ENCODE measurements at places on chromosomes 3 and 15.

DNA sequence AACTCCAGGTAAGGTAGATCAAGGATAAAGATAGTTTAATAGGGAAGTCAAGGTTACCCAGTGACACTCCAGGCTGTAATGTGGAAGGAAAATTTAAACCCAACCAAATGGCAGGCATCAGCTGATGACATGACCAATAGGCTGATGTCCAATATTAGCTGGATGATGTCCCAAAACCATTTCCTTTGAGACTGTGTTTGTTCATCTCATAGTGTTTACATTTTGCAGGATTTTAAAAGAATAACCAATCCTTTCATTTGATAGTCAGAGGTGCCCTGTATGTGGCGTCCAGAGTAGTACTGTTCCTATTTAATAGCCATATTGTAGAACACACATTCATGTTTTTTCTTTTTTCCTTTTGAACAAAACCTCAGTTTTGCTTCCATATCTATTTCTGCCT is 23.3 kb upstream of the TMEM158 start:
- no peak for DNase-seq

- DNase-seq, result no peak
These were observed 42.5 kb downstream of the TAMM41 start for GRCh38 chr3:11803977-11804892.

- DNase-seq, result no peak
These were observed 978.6 kb downstream of the PLOD2 start for GRCh38 chr3:145182196-145182911.

DNA sequence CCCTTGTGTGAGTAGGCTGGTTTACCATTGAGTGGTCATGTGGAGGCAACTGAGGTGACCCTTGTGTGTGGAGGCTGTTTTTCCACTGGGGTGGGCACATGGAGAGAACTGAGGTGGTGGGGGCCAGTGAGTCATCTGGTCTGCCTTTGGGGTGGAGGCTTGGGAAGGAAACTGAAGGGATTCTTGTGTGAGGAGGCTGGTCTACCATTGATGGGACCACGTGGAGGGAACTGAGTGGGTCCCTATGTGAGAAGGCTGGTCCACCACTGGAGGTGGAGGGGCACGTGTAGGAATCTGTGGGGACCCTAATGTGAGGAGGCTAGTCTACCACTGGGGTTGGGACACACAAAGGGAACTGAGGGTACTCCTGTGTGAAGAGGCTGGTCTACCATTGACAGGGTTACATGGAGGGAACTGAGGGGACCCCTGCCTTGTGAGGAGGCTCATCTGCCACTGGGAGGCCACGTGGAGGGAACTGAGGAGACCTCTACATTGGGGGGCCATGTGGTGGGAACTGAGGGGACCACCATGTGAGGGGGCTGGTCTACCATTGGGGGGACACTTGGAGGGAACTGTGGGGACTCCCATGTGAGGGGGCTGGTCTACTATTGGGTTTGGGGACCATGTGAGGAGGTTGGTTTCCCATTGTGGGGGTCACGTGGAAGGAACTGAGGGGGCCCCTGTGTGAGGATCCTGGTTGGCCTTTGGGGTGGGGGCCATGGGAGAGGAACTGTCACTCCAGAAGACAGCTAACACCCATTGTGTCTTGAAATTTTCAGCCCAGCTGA is 164.5 kb downstream of the WNT7A start:
- no peak for DNase-seq

GRCh38 chr15:40722934-40723333 is 28.0 kb downstream of the RAD51 start:
- DNase-seq, result no peak

- no peak for DNase-seq
These were observed 28.1 kb upstream of the CNBP start for GRCh38 chr3:129211772-129212171.

Data from stimulated activated CD4-positive, alpha-beta T cell treated with anti-CD3 and anti-CD28 coated beads, Interleukin-15, amount 100 ng/mL, for 1 hour (primary cell).